CD4-positive, alpha-beta T cell treated with Interleukin-4 for 1 hour (primary cell): ENCODE measurements at places on chromosomes 16 and 17.

DNA sequence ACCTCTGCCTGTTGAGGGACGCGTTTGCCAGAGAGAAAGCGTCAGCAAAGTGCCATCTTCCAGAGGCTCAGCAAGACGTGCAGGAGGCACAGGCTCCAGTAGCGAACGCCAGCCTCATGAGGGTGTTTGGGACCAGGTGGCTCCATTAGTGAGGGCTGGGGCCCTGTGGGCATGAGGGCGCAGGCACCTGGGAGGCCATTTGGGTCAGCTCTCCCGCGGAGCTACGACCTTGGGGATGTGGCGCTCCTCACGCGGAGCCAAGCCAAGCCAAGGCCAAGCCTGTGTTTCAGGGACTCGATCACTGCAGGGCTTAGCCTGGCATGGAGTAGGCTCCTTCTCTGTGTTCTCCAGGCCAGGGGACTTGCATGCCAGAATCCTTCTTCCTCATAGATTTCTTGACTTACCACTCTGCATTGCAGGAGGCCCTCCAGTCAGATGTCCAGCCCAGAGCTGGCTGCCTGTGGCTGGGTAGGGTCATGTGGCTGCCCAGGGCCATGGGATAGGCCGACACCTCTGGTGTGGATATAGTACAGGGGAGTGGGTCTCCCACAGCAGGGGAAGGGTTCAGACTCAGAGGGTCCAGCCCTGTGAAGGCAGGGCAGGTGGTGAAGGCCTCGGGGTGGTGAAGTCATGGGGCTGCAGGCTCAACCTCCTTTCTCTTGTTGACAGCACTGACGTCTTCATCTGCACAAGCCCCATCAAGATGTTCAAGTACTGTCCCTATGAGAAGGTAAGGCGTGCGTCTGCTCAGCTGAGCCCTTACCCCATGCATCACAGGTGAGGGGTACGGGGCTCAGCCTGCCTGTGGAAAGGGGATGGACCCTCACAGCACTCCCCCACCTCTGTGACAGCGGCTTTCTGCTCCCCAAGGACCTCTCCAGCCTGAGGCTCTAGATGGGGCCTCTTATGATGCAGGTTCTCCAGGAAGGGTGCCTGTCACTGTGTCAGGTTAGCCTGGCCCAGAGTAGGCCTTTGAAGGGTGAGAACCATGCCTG lies 19.6 kb downstream of the NT5M start:
- no peak for DNase-seq

- DNase-seq = no peak
Observed at GRCh38 chr16:75653922-75654321, 6.3 kb downstream of the TERF2IP start.

- DNase-seq = peak; percentile 43
Observed at GRCh38 chr17:59762049-59762823, 54.8 kb downstream of the VMP1 start.

DNA sequence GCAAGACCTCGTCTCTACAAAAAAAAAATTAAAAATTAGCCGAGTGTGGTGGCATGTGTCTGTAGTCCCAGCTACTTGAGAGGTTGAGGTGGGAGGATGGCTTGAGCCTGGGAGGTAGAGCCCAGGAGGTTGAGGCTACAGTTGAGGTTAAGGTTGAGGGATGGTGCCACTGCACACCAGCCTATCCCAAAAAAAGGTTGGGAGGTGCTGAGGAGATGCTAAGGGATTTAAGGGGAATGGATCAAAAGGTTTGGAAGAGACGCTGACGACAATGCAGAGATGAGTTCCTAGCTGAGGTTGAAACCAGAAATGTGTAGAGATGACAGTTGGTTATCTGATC lies 4.7 kb upstream of the NSMCE1 start:
- DNase-seq = no peak

GRCh38 chr17:76820561-76820960 lies 47.6 kb upstream of the MGAT5B start:
- no peak for DNase-seq

GRCh38 chr16:11104168-11105037 lies 151.6 kb downstream of the SOCS1 start:
- no peak for DNase-seq

DNA sequence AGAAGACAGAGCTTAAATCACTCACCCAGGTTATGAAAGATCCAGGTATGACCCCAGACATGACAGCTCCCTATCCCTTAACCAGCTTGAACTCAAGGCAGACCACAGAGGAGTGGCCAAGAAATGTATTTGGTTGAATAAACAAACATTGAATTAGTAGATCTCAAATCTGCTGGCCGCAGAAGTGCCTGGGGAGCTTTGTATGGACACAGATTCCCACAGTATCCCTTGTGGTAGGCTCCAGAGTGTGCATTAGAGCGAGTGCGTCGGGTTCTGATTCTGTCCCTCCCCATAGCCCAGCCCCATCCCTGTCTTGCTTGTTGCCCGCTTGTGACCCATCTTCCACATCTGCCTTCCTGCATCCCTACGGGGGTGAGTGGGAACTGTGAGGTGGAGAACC lies 118.8 kb upstream of the FOXF1 start:
- DNase-seq = no peak

DNA sequence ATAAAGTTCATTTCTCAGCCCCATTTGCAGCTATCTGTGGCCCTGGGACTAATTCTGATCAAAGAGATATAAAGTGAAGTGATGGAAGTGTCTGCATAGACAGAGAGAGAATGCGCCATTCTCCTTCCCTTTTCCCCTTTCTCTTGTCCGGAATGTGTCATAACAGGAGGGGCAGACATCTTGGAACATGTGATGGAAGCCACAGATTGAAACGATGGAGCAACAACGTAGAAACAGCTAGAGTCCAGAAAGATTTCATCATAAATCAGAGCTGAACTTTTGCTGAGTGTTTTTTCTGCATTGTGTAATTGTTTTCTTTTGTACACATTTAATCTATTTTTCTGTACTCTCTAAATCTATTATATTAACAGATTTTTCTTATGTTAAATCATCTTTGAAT lies 11.3 kb downstream of the ASGR1 start:
- peak; percentile 44 for DNase-seq

DNA sequence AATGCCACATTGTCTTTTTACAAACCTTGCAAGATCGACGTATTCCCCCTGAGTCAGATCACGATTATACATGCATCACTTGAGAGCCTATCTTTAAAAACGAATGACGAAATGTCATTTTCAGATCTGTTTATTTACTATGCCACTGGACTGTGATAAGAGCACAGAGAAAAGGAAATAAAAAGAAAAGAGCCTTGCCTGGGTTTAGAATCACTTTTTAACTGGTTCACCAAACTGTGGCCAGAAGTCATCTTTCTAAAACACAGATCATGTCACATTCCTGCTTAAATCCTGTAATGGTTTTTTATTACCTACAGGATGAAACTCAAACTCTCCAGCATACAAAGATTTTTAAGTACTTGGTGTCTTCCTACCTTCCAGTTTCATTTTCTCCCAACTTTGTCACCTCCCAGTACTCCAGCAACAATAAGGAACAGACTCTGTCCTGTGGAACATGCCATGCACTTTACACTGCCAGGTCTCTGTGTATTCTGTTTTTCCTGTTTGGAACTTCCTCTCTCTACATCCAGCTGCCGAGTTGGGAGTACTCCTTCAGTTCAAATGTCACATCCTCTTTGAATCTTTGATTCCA lies 91.5 kb downstream of the SNX11 start:
- DNase-seq = no peak

DNA sequence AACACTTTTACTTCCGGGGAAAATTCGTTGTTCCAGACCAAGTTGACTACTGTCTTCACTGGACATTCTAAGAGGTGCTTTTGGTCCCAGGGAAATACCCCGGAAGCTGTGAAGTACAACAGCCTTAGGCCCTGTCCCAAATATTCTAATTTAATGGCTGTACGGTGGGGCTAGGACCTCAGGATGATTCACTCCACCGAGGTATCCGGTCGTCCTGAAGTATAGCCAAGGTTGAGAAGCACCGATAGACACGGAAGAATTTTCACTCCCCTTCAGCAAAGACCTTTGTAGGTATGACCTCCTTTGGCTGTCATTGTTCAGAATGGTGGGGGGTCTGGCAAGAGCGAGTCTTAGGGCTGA lies 34.9 kb upstream of the ARL4D start:
- DNase-seq = no peak

GRCh38 chr17:8117367-8117979 lies 841 bp downstream of the ALOXE3 start:
- DNase-seq = no peak

DNA sequence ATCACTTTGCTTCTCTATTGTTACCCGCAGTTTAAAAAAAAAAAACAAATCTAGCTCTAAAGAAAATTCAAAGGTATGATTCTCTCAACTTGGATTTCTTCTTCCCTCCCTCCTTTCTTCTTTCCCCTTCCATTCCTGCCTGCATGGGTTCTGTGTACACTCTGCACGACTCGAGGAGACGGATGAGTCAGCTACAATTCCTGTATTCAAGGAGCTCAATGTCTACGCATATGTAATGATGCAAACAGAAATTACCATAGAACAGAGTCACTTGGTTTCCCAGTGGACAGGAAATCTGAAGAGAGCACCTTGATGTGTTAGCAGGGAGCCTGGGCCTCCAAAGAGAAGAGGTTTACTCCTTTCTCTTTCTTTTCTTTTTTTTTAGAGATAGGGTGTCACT lies 92.3 kb downstream of the VPS53 start:
- DNase-seq = no peak

GRCh38 chr16:2818272-2818876 lies 1.3 kb downstream of the PRSS21 start:
- no peak for DNase-seq

- no peak for DNase-seq
Observed at GRCh38 chr16:78930561-78930960, 670.0 kb downstream of the MAF start.

DNA sequence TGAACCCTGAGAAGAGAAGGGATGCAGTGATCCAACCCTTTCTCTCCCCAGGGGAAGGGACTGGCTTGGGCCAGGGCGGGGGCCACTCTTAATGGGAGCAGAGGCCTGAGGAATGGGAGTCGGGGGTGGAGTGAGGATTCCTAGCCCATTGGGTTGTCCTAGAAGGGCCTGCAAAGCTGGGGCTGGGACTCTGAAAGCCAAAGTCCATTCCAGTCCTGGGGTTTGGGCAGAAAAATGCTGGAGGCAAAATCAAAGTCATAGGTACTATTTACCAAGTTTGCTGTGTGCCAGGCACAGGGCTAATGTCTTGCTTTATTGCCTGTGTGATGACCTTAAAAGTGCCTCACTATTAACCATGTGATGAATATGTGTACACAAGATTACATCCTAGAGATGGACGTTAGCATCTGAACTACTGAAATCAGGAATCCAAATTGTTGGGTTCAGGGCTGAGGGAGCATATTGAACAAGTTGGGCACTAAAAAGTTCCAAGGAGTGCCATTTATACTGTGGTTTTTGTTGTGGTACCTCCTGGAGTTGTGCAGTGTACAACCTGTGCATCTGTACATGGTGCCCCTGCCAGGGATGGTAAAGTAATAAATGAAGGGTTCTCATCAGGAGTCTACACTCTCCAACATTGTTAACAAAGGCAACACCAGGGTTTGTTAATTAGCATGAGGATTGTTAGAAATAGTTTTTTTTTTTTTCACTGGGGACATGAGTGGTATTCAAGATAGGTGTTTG lies 84.4 kb upstream of the NKD1 start:
- DNase-seq = no peak

DNA sequence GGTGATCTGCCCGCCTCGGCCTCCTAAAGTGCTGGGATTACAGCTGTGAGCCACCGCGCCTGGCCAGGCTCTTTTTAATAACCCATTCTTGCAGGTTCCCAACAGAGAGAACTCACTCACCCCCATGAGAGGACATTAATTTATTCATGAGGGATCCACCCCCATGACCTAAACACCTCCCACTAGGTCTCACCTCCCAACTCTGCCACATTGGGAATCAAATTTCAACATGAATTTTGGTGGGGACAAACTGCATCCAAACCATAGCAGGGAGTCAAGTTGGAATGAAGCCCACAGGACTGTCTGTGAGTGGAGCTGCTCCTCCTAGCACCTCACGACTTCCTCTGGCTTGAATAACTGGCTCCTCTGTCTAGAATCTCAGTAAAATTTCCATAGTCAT lies 85.5 kb downstream of the WWP2 start:
- DNase-seq = no peak

GRCh38 chr17:47622180-47622549 lies 27.6 kb upstream of the KPNB1 start:
- DNase-seq = no peak

- peak; percentile 94 for DNase-seq
Observed at GRCh38 chr17:35242805-35243560, at the start of gene SLFN5. SLFN5 (plus strand) TSS chr17:35243072; CDS start chr17:35258691, 15,619 bp downstream.

GRCh38 chr17:29732613-29733012 lies 109.9 kb upstream of the CORO6 start:
- DNase-seq = no peak

- DNase-seq = no peak
Observed at GRCh38 chr16:64421515-64421914, 700.3 kb downstream of the CDH11 start.

GRCh38 chr16:56345406-56346050 lies 79.8 kb downstream of the AMFR start:
- DNase-seq = no peak

DNA sequence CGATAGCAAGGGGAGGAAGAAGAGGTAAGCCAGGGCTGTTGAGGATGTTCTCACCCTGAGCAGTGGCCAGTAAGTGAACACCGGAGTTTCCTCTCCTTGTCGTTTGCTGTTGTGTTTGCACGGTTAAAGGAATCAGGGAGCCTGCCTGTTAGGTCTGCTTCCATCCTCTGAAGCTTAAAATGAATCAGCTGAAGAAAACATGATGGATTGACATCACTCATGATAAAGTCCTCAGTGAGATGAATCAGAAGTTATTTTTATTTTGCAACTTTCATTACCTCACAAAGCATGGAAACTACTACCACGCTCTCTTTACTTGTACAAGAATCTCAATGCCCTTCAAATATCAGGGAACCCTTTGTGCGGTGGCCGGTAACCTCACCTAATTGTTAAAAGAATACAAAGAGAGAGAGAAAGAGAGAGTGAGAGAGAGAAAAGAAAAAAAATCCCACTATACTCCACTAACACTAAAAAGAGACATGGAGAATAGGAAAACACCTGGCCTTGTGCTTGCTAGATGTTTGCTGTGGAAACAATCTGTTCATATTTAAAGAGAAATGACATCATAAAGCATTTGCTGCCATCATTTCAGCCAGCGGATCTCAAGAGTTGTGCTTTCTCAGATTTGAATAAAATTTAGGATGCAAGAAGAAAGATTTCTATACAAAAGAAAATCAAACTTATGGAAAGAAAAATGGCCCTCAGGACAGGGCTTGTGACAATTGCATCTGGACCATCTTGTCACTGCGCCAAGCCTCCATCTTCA lies 441.6 kb upstream of the SALL1 start:
- DNase-seq = no peak

DNA sequence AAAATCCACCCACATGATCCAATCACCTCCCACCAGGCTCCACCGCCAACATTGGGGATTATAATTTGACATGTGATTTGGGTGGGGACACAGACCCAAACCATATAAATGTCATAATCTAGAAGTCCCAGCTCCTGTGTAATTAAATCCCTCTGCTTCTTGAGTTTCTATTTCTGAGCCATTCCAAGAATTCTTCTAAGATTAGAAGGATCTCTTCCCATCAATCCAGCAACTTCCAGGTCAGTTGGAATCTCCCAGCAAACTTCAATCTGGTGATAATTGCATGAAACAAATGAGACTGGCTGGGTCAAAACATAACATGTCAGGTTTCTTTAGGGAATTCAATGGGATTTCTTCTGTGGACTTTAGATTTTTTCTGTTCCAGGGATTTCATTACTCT lies 127.8 kb upstream of the CDH5 start:
- DNase-seq = no peak
